HepG2 (cell line): ENCODE measurements at places on chromosomes 3 and 15.
A peak's percentile ranks its signal among the peaks of the same experiment; 100 is the strongest.

DNA sequence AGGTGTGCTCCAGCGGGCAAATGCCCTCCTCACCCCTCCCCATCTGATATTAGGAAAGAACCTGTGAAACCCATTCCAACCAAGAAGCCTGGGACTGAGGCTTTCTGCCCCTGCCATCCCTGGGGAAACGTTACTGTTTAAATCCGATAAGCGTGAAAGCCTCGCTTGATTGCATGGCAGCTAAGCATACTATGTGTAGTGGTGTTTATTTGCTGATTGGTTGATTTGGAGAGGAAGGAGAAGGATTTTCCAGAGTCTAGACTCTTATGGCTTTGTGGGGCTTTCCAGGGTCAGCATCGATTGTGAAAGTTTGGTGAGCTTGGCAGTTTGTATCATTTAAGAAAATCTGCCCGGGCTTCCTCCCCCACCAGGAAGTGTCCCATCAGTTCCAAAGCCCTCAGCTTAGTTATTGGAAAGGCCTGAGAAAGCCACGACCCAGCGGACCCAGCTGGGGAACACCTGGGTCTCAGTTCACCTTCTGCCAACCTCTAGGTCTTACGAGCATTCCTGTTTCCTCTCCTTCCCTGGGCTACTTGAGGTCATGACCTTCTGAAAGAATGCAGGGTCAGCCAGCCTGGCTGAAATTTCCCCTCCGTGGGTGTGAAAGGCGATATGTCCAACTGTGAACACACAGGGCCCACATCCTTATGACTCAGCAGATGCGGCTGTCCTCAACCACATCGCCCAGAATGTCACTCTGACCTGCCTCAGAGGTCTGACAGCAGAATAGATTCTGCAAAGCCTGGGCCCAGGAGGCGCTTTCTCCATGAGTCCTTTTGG is 62.8 kb upstream of the HERC1 start:
- DNase-seq: peak; percentile 32

GRCh38 chr15:65985387-65985786 is 116.1 kb downstream of the RAB11A start:
- no peak for DNase-seq

GRCh38 chr3:105828703-105829102 is 40.1 kb downstream of the CBLB start:
- DNase-seq: no peak

DNA sequence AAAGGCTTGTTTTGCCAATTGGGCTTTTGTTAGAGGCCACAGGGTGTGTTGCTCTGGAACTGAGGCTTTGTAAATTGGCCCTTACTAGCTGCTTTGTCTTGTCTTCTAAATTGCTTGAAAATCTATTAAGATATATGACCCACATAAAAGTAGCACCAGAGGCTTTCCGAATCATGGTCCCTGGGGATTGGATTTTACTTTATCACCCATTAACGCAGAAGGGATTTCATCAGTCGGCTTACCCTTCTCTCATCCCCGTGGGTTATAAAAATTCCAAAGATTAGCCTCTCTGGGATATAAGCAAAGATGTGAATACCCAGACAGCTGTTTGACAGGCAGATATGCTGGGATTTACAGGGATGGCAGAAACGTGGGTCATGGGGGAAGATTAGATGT is 98.3 kb upstream of the CHL1 start:
- DNase-seq: no peak

- no peak for DNase-seq
Measured at GRCh38 chr3:96915445-96915844, 101.1 kb downstream of the EPHA6 start.

DNA sequence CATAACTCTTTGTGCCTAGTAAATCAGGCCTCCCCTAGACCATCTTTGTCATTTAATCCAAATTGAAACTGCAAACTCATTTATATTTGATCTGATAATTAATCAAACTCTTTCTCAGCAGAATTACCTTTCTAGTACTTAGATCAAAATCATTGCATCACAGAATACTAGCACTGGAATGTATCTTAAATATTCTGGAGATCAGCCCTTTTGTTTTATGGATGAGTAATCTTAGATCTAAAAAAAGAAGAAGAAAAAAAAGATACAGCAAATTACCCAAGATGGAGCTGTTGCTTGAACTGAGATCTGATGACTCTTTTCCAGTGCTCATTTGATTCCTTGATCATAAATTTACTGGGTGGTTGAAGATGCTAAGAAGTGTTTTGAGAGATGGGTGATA is 47.9 kb downstream of the NAALADL2 start:
- no peak for DNase-seq

DNA sequence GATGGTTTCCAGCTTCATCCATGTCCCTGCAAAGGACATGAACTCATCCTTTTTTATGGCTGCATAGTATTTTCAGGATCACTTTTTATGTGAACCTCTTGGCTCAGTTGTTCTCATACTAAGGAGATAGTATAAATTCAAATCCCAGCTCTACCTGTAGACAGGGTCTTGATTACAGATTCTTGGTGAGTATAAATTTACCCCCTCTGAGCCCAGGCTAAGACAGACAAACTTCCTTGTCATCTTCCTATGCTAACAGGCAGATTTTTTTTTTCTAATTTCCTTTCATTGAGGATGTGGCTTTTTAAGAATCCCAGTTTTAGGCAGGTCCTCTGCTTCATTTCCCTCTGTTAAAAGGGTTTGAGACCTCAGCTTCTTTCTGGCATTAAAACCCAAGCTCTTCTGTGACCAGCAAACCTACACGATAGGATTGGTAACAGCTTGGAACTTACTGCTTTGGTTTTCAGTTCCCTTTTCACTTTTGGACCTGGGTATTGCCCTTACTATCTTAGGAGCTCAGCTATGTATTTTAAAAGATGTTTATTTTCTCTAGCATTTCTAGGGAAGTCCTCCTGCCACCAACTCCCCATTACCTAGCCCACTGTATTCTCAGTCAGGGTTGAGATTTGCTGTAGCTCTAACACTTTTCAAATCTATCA is 72.5 kb downstream of the VPS8 start:
- DNase-seq: no peak

- DNase-seq: no peak
Measured at GRCh38 chr3:18591120-18591519, 166.0 kb upstream of the SATB1 start.

DNA sequence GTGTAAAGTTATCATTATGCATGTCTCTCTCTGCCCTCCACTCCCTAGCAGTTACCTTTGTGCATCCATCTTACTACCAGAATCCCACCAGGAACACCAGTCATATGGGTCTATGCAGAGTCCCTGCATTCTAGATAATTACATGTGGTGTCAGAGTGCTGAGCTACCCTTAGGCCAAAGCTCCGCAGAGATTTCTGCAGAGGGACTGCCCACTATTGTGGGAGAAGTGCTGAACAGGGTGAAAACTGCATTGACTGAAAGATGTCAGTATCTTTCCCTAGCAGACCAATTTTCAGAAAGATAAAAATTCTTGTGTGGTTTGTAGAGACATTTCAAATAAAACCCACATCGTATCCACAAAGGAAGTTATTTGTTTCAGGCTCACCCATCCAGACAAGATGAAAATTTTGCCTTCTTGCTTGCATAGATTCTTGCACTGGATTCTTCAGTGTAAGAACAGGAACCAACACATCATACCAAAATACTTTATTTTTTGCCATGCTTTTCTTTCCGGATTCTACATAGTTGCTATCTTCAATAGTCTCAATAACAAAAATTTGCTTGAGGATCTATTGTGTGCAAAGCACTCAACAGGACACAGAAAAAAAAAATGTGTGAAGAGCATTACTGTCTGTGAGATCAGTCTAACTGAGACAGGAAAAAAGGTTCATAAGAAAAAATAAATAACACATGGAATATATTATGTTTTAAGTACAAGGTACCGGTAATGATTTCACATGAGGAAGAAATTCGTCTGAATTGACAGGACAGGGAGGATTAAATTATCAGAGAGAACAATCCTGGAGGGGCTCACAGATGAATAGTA is 32.0 kb upstream of the CCDC80 start:
- no peak for DNase-seq

DNA sequence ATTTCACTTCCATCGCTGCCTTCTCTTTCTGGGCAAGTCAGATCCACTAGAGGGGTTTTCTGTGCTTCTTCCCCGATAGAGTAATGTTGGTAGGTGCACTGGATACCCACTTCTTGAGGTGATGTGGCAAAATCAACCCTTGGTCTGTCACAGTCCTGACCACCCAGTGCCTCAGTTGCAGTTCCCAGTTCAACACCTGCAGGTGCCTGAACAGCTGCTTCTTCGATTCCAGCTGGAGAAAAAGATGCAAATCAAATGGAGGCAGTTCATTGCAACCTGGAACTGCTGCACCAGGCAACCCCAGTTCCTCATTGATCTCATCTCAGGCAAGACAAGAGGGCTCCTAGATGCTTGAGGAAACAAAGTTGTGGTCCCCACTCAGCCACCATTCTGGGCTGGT is 186.6 kb downstream of the UBE2E2 start:
- no peak for DNase-seq

GRCh38 chr3:43852066-43852465 is 161.3 kb downstream of the ABHD5 start:
- DNase-seq: no peak

DNA sequence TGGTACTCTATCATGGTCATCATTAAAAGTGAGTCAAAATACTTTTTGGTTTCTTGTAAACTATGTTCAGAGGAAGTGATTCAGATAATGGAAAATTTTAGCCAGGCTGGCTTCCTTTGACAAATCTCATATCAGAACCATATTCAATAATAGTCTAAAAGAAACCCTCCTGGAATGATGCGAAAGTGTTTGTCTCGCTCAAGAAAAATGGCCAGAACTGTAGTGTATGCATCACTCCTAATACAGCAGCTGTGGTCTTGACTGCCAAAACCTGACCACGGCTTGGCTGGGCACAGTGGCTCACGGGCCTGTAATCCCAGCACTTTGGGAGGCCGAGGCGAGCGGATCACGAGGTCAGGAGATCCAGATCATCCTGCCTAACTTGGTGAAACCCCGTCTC is 35.6 kb upstream of the KCNMB2 start:
- DNase-seq: no peak

- DNase-seq: no peak
Measured at GRCh38 chr3:73766599-73767381, 142.0 kb upstream of the PDZRN3 start.

DNA sequence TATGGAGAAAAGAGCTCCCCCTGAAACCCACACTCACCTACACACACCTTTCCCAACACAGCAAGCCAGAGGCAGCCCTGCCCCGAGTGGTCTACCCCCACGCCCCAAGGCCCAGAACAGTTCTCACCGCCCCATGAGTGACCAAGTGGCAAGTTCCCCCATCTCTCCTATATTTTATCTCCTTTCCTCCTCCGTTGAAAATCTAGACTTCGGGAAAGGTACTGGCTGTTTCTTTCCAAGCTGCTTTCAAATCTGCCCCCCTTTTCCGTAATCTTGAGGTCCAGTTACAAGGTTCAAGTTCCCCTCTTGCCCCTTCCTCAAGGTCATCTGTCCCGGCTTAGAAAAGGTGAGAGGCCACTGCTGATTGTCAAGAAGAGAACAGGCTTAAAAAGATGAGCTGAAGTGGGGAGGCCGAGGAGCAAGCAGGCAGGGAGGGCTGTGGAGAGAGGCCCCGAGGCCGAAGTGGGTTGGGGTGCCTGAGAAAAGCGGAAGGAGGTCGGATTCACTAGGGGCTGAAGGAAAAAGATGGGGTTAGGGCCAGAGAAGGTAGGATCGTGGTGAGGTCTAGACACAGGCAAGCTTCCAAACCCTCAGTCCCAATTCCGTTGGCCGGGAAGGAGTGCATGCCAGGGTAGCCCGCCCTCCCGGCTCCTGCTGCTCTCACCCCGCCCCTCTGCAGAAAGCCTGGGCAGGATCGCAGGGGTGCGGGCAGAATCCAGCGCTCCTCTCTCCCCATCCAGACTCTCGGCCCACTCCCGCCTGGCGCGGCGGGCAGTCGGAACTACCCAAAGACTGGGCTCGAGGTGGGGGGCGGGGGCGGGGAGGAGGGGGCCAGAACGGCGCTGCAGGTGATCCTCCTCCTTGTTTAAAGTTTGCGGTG is 1.7 kb downstream of the SEMA5B start:
- DNase-seq: no peak

- DNase-seq: no peak
Measured at GRCh38 chr3:33099109-33099645, 2.2 kb upstream of the GLB1 start.

- no peak for DNase-seq
Measured at GRCh38 chr15:41520636-41521035, 7.0 kb upstream of the LTK start.

GRCh38 chr3:38313695-38314094 is 31.6 kb downstream of the SLC22A14 start:
- DNase-seq: no peak

GRCh38 chr3:143847787-143848631 is at the start of gene SLC9A9:
Gene SLC9A9 (minus strand): TSS chr3:143848468. CDS start chr3:143848322, 146 bp downstream.
- no peak for DNase-seq

- no peak for DNase-seq
Measured at GRCh38 chr3:49616491-49616941, 57.6 kb upstream of the APEH start.

- no peak for DNase-seq
Measured at GRCh38 chr3:127123533-127123932, 69.4 kb upstream of the PRR23E start.

DNA sequence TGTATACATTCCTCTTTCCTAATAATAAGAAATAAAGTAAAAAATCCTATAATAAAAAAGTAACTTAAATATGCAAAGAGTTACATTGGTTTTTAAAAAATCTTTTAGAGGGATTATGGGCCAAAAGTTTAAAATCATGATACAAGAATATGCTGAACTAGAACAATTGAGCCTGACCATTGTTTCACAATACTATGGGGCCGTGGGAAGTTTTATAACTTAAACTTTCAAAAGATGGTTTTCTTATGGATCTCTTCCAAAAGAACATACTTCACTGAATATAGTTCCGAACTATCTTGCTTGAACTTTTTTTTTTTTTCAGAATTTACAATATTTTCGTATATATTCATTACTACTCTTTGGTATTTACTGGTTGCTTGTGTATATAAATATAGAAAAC is 97.6 kb downstream of the NFKBIZ start:
- no peak for DNase-seq

- DNase-seq: no peak
Measured at GRCh38 chr15:95323796-95324195, 1006.7 kb upstream of the NR2F2 start.

- DNase-seq: no peak
Measured at GRCh38 chr15:28110481-28110881, 11.4 kb upstream of the OCA2 start.

GRCh38 chr15:25801586-25802284 is 61.4 kb downstream of the ATP10A start:
- no peak for DNase-seq

DNA sequence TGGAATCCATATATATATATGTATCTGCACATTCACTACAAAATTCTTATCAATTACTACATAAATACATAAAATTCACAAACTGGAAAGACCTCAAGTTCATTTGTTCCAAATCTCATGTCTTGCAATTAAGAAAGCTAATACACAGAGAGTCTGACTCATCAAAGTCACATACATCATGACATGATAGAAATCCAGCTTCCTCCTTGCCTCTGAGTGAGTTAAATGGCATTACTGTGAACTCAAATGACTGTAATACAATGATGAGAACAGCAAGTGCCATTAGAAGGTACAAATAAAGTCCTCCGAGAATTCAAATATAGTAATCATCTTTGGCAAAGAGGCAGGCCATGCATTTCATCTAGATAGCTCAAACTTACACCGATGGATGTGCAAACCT is 55.1 kb upstream of the AGTR1 start:
- DNase-seq: no peak

GRCh38 chr3:100335434-100335833 is 877 bp downstream of the NIT2 start:
- DNase-seq: peak; percentile 16
